ENCODE measurements at places on chromosomes 4 and X.

DNA sequence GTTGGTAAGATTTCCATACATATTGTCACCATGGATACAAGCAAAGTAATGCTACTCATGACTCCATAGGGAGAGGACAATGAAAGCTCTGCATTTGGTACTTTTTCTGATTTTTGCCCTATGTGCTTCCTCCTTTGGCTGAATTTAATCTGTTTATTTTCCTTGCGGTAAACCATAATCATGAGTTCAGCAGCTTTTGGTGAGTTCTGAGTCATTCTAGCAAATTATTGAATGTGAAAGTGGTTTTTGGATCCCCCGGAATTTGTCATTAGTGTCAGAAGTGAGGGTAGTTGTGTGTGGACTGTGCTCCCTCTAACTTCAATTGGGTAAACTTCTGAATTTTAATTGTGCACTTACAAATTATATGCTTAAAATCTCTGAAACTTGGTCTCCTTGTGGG, 170.3 kb downstream of the MOSPD2 start:
- DNase-seq: no peak

- no peak for DNase-seq
Measured at GRCh38 chr4:78616046-78616498, 64.5 kb downstream of the ANXA3 start.

DNA sequence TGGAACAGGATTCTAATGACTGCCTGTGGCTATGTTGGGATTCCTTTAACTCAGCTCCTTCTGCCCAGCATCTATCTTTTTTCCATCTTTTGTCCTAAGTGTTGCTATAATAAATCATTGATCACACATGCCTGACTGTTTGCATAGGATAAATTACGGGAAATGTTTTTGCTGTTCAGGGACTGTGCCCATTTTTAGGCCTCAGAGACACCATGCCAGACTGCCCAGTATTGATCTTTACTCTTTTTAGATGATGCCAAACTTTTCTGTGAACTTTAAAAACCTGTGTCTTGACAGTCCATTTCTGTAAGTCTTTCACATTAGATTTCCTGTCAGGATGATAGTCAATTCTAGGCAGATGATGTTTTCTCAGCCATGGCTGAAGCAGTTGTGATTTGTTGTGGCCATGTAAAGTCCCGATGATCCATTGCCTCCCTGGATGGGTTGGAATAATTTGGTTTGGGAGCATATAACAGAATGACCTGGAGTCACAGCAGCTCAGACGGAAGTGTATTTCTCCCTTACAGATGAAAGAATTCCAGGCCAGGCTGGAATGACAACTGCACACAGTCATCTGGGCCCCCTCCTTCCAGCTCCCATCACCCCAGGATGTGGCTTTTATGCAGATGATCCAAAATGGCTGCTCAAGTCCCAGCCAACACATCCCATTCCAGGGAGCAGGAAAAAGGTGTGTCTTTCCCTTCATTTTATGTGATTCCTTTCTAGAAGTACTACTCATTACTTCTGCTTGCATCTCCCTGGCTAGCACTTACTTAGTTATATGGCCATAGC, 3.4 kb downstream of the HTT-AS start:
- no peak for DNase-seq

DNA sequence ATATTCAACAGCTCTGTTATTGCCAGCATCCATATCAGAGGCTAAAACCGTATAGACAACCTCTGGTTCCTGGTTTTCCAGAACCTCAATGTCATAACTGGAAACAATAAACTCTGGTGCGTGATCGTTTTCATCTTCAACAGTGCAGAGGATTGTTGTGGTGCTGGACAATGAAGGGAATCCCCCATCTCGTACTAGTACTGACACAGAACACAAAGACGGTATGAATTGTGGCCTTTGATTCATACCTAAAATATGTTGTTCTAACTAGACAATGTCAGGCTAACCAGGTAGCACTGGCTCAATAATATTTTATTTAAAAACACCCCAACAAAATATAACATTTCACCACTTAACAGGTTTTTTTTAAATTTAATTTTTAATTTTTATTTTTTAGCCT, 186.9 kb downstream of the DCHS2 start:
- DNase-seq: no peak

DNA sequence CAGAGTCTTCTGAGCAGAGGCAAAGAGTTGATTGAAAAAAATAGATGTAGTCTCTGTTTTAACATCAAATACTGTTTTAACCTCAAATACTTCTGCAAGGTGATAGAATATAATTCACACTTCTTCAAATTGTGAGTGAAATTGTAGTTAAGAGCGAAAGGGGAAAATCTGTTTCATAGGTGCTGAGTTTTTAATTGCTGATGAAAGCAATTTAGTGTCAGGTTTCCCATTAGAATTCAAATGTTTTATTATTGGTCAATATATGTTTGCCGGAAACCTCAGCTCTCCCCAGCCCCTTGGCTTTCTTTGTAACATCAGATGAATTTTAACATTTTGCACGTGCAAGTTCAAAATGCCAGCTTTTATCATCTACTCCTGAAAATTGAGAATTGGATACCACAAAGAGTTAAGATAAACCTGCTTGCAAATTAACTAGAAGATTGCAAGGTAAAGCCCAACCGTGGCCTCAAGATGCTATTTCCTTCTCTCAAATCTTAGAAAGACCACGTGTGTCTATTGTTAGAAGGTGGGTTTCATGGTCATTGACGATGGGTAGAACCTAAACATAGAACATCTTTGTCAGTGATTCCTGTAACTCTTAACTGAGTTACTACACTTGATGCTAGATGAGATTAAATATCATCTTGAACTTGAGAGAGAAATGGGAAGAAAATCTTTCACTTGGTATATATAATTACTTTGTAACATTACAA, 1824.2 kb upstream of the TENM3 start:
- no peak for DNase-seq

DNA sequence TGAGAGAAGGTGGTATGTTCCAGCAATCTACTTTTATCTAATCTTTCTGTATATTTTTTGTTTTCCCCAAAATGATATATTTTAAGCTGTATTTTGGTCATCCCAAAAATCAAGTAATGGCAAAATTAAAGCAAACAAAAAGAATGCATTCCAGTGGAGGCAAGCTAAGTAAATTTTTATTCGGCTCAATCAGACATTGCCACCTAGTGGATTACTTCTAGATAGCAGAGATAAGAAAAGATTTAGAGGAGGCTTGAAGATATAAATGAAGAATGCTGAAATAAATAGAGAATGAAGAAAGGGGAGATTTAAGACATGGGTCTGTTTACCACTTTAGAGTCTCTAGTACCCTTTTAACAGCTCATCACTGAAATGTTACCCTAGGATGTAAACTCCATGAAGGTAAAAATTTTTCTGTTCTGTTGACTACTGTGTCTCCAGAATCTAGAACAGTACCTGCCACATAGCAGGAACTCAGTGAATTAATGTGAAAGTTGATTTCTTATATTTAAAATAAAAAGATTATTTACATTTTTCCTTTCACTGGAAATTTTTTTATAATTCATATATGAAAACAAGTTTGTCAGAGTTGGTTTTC, 110.9 kb upstream of the ANK2 start:
- no peak for DNase-seq

DNA sequence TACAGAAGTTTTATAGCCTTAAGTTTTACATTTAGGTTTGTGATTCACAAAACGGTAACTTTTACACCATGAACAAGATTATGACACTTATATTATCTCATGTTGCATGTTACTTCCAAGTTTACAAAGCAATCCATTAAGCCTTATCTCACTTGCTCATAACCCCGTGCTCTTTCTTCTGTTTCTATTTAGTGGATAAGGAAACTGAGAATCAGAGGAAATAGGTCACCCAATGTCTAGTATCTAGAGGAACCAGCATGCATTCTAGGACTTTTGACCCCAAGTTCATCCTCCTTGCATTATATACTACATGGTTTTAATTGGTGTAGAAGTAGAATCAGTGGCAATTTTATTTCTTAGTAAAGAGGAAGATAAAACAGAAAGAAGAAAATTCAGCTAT, 67.0 kb upstream of the ANXA3 start:
- no peak for DNase-seq

GRCh38 chrX:118225711-118226428, 109.3 kb upstream of the KLHL13 start:
- DNase-seq: no peak

DNA sequence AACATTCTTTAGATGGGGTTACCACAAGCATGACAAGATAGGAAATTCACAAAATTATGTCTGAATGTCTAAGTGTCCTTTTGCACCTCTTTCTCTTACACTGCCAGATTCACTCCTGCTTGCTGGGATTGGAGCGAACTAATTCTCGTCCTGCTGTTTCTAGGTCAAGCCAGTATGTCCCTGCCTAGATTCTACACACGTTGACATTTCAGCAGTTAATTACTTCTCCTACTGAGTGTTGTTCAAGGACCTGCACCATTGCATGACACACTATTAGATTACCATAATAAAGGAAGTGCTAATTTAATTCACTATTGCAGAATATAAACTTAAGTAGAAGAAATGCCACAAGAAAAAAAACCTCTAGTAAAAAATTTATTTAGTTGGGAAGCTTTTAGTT, 1911.7 kb downstream of the PCDH7 start:
- no peak for DNase-seq

GRCh38 chrX:101478366-101478765, 6.9 kb upstream of the ARMCX4 start:
- DNase-seq: no peak

- DNase-seq: no peak
Measured at GRCh38 chr4:31983246-31983645, 1263.1 kb downstream of the PCDH7 start.

Data from stimulated activated CD8-positive, alpha-beta memory T cell treated with anti-CD3 and anti-CD28 coated beads, Interleukin-4, amount 100 ng/mL, for 1 hour (primary cell).